ENCODE measurements at places on chromosomes 1 and 21.
A peak's percentile ranks its signal among the peaks of the same experiment; 100 is the strongest.

DNA sequence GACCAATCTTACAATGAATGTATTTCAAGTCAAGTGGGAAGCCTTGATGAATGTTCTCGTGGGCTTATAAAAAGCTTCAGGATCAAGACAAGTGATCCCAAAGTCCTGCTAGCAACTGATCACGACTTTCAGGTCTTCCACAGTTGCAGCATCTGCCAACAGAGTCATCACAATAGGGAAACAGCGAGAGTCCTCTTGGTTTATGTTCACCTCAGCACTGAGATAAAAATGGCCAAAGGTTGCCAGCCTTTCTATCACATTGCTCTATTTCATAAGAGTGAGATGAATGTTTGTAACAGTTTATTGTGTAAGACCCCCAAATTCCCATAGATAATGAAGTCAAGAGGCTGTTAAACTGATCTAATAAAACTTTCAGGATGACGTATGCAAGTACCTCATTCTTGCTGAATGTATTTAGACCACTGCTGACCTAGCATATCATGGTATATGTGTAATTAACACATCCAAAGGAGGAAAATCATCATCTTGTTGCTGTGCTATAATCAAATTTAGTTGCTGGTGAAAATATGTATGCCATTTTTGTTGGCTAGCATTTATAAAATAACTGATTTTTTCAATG lies 150.6 kb downstream of the TGFBR3 start:
- no peak for DNase-seq

GRCh38 chr1:210607361-210607760 lies 278.7 kb downstream of the HHAT start:
- no peak for DNase-seq

DNA sequence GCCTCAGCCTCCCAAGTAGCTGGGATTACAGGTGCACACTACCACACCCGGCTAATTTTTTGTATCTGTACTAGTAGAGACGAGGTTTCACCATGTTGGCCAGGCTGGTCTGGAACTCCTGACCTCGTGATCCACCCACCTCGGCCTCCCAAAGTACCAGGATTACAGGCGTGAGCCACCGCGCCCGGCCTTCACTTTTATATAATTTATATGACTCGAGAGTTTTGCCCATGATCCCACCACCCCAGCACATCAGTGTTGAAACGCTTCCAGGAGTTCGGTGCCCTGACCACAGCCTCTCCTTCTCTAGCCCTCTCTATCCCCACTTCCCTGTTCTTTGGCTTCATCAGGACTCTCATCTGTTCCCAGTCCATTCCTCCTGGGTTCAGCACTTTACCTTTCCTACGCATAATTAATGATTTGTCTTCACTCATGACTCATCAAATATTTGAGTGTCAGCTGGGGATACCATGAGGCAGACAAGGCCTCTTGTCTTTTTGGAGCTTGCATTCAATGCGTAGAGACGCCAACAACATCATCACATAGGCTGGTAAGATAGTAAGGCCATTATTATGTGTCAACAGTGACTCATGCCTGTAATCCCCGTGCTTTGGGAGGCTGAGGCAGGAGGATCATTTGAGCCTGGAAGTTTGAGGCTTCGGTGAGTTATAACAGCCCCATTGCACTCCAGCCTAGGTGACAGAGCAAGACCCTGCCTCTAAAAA lies 1.4 kb downstream of the PMF1 start:
- peak; percentile 85 for DNase-seq

- no peak for DNase-seq
Observed at GRCh38 chr1:6988796-6989195, 203.5 kb downstream of the CAMTA1 start.

GRCh38 chr1:211356723-211357407 lies 30.2 kb downstream of the TRAF5 start:
- no peak for DNase-seq

DNA sequence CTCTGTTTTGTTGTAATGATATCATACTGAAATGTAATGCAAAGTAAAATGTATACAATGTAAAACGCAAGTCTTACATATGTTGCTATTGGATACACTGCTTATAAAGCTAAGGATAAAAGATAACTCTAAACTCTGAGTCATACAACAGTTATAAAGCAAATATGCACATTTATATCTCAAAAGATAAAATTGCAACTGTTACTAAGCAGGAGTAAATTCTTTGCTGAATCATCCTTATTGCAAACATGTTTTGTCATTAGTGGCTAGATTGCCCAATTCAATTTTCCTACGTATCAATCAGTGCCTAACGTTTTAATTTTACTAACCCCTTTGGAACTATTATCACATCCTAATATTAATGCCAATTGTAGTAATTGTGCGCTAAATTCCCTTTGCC lies 762.9 kb downstream of the LTN1 start:
- DNase-seq, result no peak

DNA sequence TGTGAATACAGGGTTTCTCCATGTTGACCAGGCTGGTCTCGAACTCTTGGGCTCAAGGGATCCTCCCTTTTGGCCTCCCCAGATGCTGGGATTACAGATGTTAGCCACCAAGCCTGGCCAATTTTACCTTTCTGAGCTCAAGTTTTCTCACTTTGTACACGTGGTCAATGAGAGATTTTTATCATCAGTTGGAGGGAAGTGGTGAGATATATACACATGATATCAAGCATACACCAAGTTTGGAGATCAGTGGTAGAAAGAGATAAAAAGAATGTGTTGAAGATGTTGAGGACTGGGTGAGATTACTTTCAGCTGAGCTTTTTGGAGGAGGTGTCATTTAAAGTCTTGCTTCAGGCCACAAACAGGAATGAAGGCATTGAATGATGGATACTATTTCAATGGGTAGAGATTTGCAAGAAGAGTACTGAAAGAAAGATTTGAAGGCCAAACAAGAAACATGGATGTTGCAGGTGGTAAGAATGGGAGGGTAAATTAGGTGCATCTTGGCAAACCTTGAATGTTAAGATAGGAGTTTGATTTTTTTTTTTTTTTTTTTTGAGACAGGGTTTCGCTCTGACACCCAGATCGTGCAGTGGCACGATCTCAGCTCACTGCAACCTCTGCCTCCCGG lies 3.0 kb upstream of the SESN2 start:
- peak; percentile 70 for DNase-seq

GRCh38 chr1:21932127-21932526 lies 5.0 kb downstream of the HSPG2 start:
- DNase-seq, result no peak

GRCh38 chr21:46486481-46487126 lies 27.9 kb downstream of the DIP2A start:
- DNase-seq, result no peak

DNA sequence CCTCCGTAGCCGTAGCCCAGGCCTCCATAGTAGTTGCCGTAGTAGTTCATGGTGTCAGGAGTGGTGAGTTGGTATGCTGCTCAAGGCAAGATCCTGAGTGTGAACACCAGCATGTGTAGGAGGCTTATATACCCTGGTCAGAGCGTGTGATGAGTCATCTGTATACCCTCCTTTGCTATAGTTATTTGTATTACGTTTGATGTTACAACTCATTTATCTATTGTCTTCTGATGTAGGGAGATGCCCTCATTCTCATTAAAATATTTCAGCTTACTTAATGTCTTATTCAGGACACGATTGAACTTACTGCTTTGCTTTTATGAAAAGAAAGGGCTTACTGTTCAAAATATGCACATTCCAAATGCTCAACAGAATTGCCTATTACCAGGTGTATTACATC lies at the start of gene KRTAP19-5:
TSS of gene KRTAP19-5 (minus strand) at position 101 of the 400 bp plus-strand sequence. CDS start at position 50, 51 bp downstream.
- no peak for DNase-seq

DNA sequence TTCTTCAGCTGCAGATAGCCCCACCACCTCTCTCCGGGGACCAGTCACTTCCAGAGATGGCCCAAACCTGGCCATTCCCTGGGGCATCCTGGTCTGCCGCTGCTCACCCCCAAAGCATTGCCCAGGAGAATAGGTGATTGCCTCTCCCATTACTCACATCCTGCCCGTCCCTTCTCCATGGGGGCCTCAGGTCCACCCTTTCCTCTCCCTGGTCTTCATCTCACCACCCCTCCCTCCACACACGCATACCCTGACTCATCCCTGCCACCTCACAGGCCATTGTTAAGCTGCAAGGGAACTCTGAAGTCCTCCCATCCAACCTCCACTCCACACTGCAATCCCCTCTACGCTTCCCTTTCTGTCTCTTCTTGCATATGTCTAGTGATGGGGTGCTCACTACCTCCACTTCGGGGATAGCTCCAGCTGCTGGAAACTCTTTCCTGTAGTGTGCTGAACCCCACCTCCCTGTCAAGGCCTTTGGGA lies at the start of gene PLEKHG5:
TSS of gene PLEKHG5 (minus strand) at position 188 of the 483 bp plus-strand sequence. CDS start 14,096 bp downstream, outside the sequence.
- DNase-seq, result no peak

DNA sequence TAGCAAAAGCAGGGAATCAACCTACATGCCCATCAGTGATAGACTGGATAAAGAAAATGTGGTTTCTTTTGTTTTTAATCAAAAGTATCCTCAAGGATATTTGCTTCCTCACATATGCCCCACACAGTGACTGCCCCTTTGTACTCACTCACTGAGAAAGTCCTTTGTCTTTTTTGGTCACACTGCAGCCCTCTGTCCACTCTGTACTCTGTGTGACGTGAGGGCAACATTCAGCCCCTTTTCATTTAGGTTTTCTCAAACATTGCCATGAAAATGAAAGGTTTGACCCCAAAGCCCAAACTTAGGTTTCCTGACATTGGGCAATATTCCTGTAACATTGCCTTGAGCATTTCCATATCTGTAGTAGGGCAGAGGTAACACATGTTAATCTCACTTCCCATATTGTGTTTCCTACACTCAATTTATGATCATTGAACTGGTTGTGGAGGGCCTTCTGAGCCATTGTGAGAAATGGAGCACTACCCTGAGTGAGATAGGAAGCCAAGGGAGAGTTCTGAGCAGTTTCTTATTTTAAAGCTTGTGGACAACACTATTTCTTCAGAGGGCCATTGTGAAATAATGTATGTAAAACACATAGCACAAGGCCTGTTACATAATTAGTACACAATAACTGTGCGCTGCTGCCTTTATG lies 501.9 kb upstream of the C1orf87 start:
- no peak for DNase-seq

GRCh38 chr1:235088907-235089306 lies 39.7 kb downstream of the TOMM20 start:
- DNase-seq, result no peak

- DNase-seq, result no peak
Observed at GRCh38 chr1:245809361-245809760, 654.6 kb downstream of the KIF26B start.

DNA sequence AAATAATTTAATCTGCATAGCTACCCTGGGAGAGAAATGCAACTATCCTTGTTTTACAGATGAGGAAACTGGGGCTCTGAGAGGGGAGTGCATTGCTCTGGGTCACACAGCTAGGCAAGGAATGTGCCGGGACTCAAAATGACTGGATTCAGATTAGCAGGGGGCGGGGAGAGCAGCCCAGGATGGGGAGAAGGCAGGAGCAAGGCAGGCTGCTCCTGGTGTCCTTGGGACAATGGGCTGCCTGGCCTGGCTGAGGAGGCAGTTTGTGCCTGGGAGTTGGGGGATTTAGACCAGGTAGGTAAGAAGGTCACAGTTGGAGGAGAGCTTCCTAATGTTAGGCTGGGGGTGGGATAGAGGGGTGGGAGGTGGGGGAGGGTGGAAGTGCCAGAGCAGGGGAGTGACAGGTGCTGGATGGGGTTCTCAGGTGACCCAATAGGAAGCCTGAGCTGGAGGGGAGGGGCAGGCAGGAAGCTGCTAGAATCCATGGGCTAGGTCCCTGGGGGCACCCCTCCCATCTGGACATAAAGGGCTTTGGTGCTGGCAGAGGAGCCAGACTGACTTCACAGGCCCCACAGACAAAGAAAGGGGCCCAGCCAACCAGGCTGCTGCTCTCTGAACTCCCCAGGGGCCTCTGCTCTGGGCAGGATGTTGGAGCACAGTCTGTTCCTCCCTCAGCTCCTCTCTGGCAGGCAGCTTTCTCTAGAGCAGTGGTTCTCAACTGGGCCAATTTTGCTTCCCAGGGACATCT lies 29.0 kb downstream of the TRIM62 start:
- DNase-seq, result no peak

All from activated CD4-positive, alpha-beta T cell treated with anti-CD3 and anti-CD28 coated beads, Interleukin-2, amount 50 U/mL, for 16 hours (primary cell).